ENCODE measurements at places on chromosomes 2 and 18.

DNA sequence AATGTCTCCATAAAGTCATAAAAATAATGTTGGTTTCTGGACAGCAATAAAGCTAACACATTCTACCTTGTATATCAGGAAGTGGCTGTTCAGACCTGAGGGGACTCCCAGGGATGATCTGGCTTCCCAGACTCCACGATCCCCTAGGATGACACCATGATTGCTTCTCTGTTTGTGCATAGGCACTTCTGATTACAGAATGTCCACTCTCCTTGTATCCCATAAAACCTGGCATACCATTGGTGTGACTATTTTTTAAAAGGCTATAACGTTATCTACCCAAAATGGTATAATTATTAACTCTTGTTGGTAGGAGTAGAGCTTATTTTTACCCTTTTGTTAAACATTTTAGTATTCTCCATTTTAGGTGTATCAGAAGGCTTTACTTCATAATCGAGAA is 57.1 kb downstream of the PTH2R start:
- no peak for DNase-seq

DNA sequence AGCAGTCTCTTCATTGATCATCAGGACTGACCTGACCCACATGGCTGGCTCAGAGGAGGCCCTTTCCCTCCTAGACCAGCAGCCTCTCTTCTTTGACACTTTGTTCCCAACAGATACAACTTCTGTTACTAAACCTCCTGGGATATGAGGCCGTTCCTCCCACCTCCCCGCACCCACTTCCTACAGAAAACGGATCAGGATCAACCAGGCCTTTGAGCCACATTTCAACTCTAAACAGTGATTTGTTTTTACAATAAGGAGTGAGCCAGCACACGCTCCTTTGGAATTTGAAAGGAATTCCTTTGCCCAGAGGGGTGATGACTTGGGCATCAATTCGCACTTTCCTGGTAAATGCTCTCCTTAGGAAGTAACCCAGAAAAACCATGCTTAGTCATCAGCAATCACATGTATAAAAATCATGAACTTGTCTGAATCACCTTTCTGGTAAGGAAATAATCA is 180.4 kb downstream of the FAM124B start:
- no peak for DNase-seq

GRCh38 chr18:58511897-58512581 is 116.9 kb downstream of the ALPK2 start:
- DNase-seq, result no peak

GRCh38 chr2:225668606-225669266 is 269.2 kb downstream of the NYAP2 start:
- no peak for DNase-seq

- no peak for DNase-seq
Observed at GRCh38 chr2:70116936-70117552, 29.8 kb downstream of the PCBP1 start.

Data from central memory CD8-positive, alpha-beta T cell (primary cell).